ENCODE measurements at places on chromosomes 13 and 19.

DNA sequence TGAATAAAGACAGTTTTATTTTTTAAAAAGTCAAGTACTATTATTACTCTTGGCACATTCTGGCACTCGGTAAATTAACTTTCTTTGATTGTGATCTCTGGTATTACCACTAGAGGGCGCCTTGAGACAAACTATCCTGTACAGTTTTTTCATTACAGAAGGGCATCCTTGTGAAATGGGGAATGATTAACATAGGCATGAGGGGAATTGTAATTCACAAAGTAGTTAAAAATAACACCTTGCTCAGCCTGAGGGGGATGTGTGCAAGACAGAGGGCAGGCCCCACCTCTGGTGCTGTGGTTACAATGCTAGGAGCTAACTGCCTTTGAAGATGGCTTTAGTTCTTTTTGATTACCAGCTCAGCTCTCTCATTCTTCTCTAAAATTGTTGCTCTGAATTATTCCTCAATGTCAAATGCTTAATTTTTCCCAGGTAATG is 24.2 kb upstream of the C1QTNF9B start:
- no peak for DNase-seq

- DNase-seq: no peak
Measured at GRCh38 chr13:97003071-97003470, 8.8 kb upstream of the OXGR1 start.

DNA sequence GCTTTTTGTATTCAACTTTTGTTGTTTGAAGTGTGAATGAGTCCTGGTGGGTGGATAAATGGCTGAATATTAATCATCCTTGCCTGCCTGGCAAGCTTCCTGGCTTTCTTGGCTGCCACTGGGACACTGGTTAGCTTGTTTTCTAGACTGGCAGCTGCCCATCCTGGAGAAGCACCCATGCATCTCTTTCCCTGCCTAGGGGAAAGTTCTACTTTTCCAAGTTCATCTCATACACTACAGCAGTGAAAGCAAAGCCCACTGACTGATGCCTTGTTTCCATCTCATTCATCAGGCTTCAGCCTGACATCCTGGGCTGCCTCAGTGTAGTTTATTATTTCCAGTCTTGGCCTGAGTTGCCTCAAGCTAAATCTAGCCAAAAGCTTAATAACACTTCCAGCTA is 244.8 kb downstream of the PCDH20 start:
- DNase-seq: no peak

DNA sequence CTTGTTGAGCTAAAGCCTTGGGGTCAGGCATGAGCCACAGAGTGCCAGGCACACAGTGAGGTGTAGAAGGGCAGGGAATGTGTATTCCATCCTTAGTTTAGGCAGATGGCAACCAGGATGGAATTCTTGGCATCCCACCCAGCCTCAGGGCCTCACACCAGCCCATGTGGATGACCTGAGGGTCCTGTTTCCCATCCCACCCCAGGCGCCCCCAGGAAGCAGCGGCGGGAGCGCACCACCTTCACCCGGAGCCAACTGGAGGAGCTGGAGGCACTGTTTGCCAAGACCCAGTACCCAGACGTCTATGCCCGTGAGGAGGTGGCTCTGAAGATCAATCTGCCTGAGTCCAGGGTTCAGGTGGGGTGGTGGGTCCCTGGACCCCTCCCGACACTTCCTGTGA is 14.3 kb downstream of the CRX start:
- DNase-seq: no peak

GRCh38 chr19:5026706-5027273 is 57.9 kb downstream of the KDM4B start:
- DNase-seq: no peak

GRCh38 chr13:113186061-113186900 is 22.2 kb downstream of the PCID2 start:
- no peak for DNase-seq

DNA sequence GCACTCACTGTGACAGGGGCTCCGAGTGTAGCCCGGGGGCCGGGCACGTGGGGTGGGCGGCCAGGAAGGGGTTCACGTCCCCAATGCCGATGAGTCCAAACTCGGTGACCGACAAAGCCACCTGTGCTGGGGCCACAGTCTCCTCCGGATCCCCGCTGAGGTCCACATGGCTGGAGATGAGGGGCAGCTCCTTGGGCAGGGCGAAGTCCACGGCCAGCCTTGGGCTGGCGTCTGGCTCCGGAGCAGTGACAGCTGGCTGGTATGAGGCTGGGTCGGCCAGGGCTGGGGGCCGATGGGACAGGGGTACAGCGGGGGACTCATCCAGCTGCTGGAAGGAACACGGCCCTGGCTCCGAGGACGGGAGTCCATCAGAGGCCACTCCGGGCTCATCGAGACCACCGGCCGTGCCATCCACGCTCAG is 15.9 kb upstream of the PLPP2 start:
- DNase-seq: no peak

DNA sequence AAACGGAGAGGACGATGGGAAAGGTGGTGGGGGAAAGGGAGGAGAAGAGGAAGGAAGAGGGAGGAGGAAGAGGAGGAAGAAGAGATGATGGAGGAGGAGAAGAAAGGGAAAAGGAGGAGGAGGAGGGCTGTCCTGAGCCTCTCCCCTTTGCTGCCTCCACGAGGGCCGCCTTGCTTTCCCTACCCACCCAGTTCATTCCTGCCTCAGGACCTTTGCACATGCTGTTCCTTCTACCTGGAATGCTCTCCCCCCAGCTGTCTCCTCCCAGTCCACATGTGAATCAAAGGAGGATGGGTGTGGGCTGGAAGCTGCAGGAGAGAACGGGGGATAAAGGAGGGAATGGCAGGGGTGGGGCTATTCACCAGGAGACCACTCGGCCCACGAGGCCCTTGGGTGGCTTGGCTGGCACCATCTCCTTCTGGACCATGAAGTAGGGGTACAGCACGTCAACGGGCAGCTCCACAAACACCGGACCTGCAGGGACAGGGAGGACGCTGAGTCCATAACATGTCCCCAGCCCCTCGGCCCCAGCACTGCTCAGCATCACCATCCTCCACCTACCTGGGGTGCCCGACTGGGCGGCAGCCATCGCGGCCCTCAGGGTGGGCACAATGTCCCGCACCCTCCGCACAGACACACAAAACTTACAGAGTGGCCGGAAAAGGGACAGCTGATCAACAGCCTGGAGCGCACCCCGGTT is 15.3 kb downstream of the SYDE1 start:
- DNase-seq: no peak

DNA sequence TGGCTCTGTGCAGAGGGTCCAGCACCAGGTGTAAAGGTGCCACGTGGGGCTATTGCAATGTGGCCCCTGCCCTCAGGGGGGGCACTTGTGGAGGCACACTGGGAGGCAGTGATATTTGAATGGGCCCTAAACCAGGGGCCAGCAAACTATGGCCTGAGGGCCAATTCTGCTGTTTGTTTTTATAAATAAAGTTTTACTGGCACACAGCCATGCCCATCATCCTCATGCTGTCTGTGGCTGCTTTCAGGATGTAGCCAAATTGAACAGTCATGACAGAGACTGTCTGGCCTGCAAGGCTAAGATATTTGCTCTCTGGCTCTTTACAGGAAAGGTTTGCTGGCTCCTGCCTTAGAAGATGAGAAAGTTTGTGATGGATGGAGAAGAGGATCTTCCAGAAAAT is 33.9 kb upstream of the RANBP3 start:
- DNase-seq: no peak

GRCh38 chr19:18002347-18002850 is 5.6 kb upstream of the ARRDC2 start:
- no peak for DNase-seq

- no peak for DNase-seq
Measured at GRCh38 chr19:5974721-5975387, 3.1 kb downstream of the RANBP3 start.

DNA sequence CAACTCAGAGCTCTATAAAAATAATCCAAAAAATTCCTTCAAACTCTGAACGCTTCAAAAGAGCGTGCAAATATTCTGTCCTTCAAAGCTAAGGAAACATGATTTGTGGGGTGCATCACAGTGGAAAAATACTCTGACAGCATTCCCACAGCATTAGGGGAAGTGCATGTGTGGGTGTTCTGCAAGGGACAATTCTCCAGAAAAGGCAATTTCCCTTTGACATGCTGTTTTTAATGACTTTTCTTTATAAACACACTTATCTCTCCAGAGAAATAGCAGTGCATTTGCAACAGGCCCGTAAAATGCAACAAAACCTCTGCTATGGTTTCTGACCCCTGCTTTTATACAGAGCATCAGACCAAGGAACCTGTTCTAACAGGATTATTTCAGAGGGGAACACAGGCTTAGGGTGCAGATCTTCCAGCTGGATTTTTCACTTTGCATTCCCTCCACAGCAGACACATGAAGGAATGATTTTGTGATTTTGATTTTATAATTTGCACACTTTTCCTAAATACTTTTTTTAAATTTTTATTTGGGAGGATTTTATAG is 42.6 kb downstream of the KL start:
- no peak for DNase-seq

- no peak for DNase-seq
Measured at GRCh38 chr19:3678188-3678587, 22.1 kb downstream of the PIP5K1C start.

GRCh38 chr19:19230999-19231398 is 19.2 kb downstream of the NCAN start:
- no peak for DNase-seq

GRCh38 chr13:106630162-106630561 is 62.2 kb upstream of the ARGLU1 start:
- no peak for DNase-seq

DNA sequence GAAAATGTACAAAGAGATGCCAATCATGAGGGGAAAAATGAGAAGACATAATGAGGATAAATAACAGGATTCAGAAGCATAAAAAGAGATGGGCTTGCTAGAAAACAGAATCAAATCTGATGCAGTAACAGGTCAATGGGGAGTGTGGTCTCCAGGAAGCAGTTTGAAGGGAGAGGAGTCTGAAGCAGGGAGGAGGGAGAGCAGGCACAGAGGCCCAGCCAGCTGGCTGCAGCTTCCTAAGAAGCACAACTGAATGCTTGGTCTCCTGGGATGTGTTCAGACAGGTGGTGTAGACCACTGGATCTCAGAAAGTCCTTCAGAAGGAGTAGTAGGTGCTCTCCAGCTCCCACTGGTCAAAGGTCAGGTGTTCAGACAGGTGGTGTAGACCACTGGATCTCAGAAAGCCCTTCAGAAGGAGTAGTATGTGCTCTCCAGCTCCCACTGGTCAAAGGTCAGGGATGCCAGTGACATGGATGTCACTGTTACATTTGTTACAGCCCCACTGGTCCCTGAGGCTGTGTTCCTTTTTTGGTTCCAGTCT is 68.3 kb upstream of the UBAC2 start:
- no peak for DNase-seq
